ENCODE measurements at places on chromosomes 3 and 15. TPM values are rescaled to one million over a fixed set of nuclear protein-coding genes. Genes with fewer than 3 reads are reported as not detected.

CRABP1 gene
- not detected for total RNA-seq

CSPG4 gene
- 16.9 TPM for total RNA-seq

ANKRD34C gene
- 0.29 TPM for total RNA-seq

LMAN1L gene
- not detected for total RNA-seq

ATP13A4 gene
- not detected for total RNA-seq

ADCY5 gene
- total RNA-seq, result 1.7 TPM

NDN gene
- 4.0 TPM for total RNA-seq

CHCHD6 gene
- 37.9 TPM for total RNA-seq

ACP3 gene
- total RNA-seq, result not detected

IQCF5 gene
- total RNA-seq, result not detected

EIF2B5 gene
- total RNA-seq, result 85.0 TPM

MESP2 gene
- not detected for total RNA-seq

KLHL40 gene
- not detected for total RNA-seq

HIGD2B gene
- total RNA-seq, result not detected

CTDSPL gene
- 23.5 TPM for total RNA-seq

FANCD2 gene
- 31.1 TPM for total RNA-seq

FAM98B gene
- total RNA-seq, result 14.0 TPM

CYP1A2 gene
- not detected for total RNA-seq

Measured in HT1080 (cell line).